Dorsolateral prefrontal cortex (tissue), 122 donors: ENCODE measurements at places on chromosomes 16 and 17.

DNA sequence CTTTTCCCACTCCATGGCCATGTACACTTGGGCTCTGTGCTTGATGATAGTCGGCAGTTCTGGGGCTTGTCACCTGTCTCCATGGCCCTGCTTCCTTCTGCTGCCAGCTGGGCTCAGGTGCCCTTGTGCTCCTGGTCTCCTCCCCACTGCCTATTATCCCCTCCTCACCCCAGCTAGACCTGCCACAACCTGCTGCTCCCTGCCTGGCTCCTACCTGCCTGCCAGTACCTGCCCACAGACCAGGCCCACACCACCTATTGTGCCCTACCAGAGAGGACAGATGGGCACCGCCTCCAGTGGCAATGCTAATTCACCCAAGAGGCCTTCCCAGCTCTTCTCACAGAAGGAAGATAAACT, 538 bp upstream of the RAPGEFL1 start:
- no peak for DNase-seq

- no peak for DNase-seq
Measured at GRCh38 chr16:64185954-64186353, 935.9 kb downstream of the CDH11 start.

DNA sequence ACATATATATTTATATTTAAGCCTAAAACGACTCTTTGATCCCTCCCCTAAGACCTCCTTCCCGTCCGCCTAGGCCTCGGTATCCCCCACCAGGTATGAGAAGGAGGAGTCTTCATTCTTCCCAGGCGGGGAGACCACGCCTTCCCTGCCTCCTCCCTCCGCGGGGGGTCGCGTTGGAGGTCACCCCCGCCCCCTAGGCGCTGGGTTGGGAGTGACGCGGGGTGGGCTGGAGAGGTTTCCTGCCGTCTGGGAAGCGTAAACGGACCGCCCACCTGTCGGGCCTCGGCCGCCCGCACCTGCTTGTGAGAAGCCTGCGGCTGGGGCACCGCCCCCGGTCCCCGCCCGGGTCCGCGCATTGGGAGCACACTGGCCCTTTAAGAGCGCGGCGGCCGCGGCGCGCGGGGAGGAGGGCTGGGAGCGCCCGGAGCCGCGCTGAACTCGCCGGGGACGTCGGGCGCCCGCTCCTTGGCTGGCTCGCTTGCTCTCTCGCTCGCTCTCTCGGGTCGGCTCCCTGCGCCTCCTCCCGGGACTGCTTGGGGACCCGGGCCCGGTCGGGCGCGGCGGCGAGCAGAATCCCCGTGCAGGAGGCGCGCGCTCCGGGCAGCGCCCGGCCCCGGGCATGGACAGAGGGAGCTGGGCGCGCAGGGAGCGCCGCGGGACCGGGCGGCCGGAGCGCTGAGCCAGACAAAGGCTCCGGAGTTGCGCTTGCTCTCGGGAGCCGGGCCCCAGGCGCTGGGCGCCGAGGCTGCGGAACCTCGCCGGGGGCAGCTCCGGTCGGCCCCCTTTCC, at the start of gene MMP15:
Gene MMP15, plus strand, starts transcription at position 404 of the 788 bp plus-strand sequence. CDS start 597 bp downstream, outside the sequence.
- DNase-seq, result no peak

- no peak for DNase-seq
Measured at GRCh38 chr17:83177611-83178532, 98.5 kb downstream of the METRNL start.

GRCh38 chr17:46848534-46848933, 2.8 kb upstream of the WNT9B start:
- DNase-seq, result no peak

DNA sequence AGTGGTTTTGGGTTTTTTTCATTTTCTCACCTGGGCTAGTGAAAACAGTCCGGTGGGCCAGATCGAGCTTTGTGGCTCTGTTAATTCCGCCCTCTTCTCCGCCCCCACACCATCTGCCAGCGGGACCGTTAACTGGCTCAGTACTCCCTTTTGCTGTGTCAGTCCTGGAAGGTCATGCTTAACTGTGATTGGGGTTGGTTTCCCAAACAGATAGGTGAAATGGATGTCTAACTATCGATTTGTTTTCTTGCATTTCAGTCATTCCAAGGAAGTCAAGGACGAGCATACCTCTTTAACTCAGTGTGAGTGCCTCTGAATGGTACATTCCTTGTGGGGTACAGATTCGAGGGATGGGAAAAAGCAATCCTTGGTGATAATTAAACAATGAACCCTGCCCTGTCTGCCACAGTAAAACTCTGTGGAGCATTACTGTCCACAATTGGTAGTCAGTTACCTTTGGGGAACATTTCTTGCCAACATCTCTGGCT, 56.7 kb downstream of the YPEL2 start:
- no peak for DNase-seq
